ENCODE measurements at places on chromosomes 4 and X. TPM values are rescaled to one million over a fixed set of nuclear protein-coding genes. Genes with fewer than 3 reads are reported as not detected.

Gene CTAG1A
- not detected for total RNA-seq

DNA sequence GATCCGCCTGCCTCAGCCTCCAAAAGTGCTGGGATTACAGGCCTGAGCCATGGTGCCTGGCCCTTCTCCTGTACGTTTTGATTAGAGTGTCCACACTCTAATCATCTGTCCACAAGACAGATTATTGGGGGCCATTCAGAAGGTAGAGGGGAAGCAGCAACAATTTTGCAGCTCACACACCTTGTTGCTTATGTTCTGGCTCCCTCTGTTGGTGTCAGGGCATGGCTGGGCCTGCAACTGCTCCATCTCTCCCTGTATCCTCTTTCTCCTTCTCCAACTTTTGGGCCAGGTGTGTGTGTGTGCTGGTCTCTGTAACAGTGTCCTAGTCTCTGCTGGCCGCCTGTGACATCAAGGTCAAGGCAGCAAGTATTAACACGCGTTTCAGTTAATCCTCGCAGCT is 125.5 kb upstream of the MBNL3 start:
- no peaks in the 10 kb centered on the region for H3K4me1 ChIP-seq
- no peak for DNase-seq
- no peaks in the 10 kb centered on the region for H3K36me3 ChIP-seq
- no peak overlapping the region for H3K4me3 ChIP-seq
- H3K27me3 ChIP-seq = no peaks in the 10 kb centered on the region

Gene RHOXF2B
- total RNA-seq = not detected

DNA sequence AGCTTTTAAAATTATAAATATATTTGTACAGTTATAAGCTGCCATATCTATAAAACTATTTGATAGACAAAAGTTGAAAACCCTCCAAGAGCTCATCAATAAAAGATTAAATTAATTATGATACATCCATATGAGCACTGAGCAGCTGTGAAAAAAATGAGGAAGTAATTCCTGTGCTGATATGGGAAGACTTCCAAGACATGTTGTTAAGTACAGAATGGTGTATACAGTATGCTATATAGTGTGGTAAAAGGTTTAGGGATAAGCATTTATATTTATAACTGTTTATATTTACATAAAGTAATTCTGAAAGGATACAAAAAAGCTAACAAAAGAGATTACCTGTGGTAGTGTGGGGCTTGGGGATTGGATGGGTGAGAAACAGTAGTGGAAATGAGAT is 92.8 kb upstream of the BMP2K start:
- H3K27ac ChIP-seq = no peak overlapping the region
- no peaks in the 10 kb centered on the region for H3K27me3 ChIP-seq
- H3K4me3 ChIP-seq = no peak overlapping the region
- no peak for DNase-seq
- no peaks in the 10 kb centered on the region for H3K36me3 ChIP-seq
- no peaks in the 10 kb centered on the region for H3K4me1 ChIP-seq

GRCh38 chr4:174135530-174135929 is 147.9 kb downstream of the FBXO8 start:
- no peak overlapping the region for H3K27ac ChIP-seq
- no peak overlapping the region for H3K4me3 ChIP-seq
- peaks cover 9% of the 10 kb centered on the region for H3K27me3 ChIP-seq
- no peak for DNase-seq

Gene UBL4A
- 29.0 TPM for total RNA-seq

DNA sequence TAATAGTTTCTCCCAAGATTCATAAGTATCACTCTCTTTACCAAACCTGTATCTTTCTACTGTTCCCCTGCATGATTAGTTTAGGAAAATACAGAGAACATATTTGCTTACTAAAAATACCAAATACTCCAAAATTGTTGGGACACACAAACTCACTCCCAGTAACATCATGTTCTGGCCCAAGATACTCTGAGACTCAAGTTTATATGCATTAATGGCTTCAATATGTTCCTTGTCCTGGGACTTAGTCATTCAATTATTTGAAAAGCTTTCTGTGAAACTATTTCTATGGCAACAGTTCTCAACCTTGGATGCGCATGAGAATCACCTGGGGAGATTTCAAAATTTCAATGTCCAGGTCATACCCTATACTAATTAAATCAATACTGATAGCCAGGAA is 138.9 kb upstream of the PTCHD1 start:
- no peak for DNase-seq
- H3K4me1 ChIP-seq = no peaks in the 10 kb centered on the region
- no peak overlapping the region for H3K4me3 ChIP-seq
- H3K27ac ChIP-seq = no peak overlapping the region

DNA sequence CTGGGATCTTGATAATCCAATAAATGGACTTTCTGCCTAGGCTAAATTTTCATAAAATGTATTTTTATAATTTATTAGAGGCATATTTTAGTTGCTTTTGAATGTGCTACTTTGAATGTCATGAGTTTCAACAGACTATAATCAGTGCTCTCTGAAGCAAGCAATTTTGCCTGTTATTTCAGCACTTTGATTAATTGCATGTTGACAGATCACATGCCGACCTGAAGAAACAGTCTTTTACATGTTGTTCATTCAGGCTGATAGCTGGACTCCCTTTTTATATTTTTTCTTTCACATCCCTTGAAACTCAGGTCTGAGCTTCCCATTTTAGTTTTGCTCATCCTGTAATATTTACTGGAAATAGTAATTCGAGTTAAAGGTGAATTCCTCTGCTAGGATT is 341.0 kb downstream of the NAP1L3 start:
- DNase-seq = no peak
- H3K27me3 ChIP-seq = no peaks in the 10 kb centered on the region
- H3K36me3 ChIP-seq = no peaks in the 10 kb centered on the region
- H3K27ac ChIP-seq = no peak overlapping the region
- H3K4me3 ChIP-seq = no peak overlapping the region

Gene CACNA1F
- 3.6 TPM for total RNA-seq

Gene RNF128
- total RNA-seq = not detected

GRCh38 chr4:118848242-118848641 is 12.3 kb upstream of the SEC24D start:
- no peak overlapping the region for H3K4me3 ChIP-seq
- no peak overlapping the region for H3K27ac ChIP-seq
- no peaks in the 10 kb centered on the region for H3K36me3 ChIP-seq
- DNase-seq = no peak
- peaks cover 16% of the 10 kb centered on the region for H3K4me1 ChIP-seq
